Gastrocnemius medialis (tissue), 4 donors: ENCODE measurements at places on chromosomes 3 and 15. TPM values are rescaled to one million over a fixed set of nuclear protein-coding genes. Genes with fewer than 3 reads are reported as not detected.

GRCh38 chr15:92120094-92120795, 266.7 kb downstream of the SLCO3A1 start:
- H3K27me3 ChIP-seq, result no peaks in the 10 kb centered on the region
- peaks cover 11% of the 10 kb centered on the region for H3K36me3 ChIP-seq
- no peak overlapping the region for H3K27ac ChIP-seq
- no peak overlapping the region for H3K4me3 ChIP-seq
- DNase-seq, result no peak
- H3K4me1 ChIP-seq, result peaks cover 8% of the 10 kb centered on the region

Gene LOXL1
- 4.9 TPM for total RNA-seq

Gene MESP2
- not detected for total RNA-seq

GRCh38 chr15:92343924-92344643, 49.6 kb upstream of the ST8SIA2 start:
- no peak overlapping the region for H3K27ac ChIP-seq
- H3K36me3 ChIP-seq, result no peaks in the 10 kb centered on the region
- H3K27me3 ChIP-seq, result peaks cover 13% of the 10 kb centered on the region
- no peak for DNase-seq
- H3K4me3 ChIP-seq, result no peak overlapping the region

Gene LRRC2
- total RNA-seq, result 72.7 TPM

DNA sequence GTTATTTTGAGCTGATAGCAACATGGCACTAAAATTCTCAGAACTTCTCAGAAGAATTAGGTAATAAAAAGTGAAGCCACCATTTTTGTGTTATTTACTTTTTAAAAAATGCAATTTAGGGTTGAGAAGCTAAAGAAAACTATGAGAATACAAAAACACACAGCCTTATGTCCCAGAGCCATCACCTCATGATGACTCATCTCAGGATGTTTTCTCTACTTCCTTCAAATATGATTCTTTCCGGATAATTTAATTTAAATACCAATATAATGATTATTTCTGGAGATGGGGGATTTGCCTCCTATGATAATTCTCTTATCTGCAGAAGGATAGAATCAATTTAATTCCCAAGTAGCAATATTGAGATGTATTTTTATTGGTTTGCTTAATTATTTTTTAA, 105.6 kb upstream of the BFSP2 start:
- DNase-seq, result no peak
- H3K4me1 ChIP-seq, result peaks cover 18% of the 10 kb centered on the region

DNA sequence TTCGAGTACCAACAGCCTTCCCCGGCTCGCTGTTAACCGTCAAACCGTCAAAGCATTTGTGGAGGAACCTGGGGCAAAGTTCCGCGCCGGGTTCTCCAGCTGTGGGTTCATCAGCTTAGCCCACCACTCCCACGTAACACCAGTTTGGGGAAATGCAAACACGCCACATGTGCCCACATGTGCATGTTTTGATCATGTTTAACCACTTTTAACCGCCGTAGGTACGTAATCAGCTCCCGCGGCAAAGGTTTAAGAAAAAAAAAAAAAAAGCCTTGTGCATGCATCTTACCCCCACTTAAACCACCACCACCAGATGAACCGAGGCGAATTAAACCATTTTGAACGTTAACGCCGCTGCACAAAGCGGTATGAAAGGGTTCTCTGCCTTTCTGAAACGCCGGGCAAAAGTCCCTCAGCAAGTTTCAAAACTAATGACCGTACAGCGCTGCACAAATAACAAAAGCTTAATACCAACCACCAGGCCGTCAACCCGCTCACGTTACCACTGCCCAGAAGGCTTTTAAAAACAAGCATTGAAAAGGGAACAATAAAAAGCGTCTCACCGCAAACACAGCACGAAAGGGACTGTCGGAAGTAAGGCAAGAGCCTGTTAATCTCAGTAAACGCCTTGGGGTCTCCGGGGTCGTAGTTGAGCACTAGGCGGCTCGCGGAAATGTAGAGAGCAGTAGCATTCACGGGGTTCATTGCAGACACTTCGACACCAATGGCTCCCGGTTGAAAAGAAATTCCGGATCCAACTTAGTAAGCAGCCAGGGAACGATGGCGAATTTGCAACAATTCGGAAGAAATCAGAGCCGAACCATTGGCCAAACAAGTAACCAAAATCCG, 1.5 kb downstream of the MSL2 start:
- DNase-seq, result no peak
- H3K27ac ChIP-seq, result peak overlapping the region; percentile 100
- H3K4me1 ChIP-seq, result peaks cover 58% of the 10 kb centered on the region
- H3K36me3 ChIP-seq, result no peaks in the 10 kb centered on the region
- H3K4me3 ChIP-seq, result peak overlapping the region; percentile 95

Gene SLC7A14
- not detected for total RNA-seq
